ENCODE measurements at places on chromosomes 3 and 15. TPM values are rescaled to one million over a fixed set of nuclear protein-coding genes. Genes with fewer than 3 reads are reported as not detected.

Gene LMAN1L
- total RNA-seq: not detected

Gene PLCH1
- total RNA-seq: 0.10 TPM

Gene ARGFX
- total RNA-seq: not detected

Gene GOLGA6L4
- total RNA-seq: 0.92 TPM

Gene THRB
- not detected for total RNA-seq

- H3K36me3 ChIP-seq: no peaks in the 10 kb centered on the region
- H3K27me3 ChIP-seq: peaks cover 6% of the 10 kb centered on the region
- no peaks in the 10 kb centered on the region for H3K4me1 ChIP-seq
- no peak overlapping the region for H3K4me3 ChIP-seq
- H3K27ac ChIP-seq: no peak overlapping the region
- no peak for DNase-seq
Observed at GRCh38 chr3:150006794-150007193, 36.1 kb upstream of the PFN2 start.

DNA sequence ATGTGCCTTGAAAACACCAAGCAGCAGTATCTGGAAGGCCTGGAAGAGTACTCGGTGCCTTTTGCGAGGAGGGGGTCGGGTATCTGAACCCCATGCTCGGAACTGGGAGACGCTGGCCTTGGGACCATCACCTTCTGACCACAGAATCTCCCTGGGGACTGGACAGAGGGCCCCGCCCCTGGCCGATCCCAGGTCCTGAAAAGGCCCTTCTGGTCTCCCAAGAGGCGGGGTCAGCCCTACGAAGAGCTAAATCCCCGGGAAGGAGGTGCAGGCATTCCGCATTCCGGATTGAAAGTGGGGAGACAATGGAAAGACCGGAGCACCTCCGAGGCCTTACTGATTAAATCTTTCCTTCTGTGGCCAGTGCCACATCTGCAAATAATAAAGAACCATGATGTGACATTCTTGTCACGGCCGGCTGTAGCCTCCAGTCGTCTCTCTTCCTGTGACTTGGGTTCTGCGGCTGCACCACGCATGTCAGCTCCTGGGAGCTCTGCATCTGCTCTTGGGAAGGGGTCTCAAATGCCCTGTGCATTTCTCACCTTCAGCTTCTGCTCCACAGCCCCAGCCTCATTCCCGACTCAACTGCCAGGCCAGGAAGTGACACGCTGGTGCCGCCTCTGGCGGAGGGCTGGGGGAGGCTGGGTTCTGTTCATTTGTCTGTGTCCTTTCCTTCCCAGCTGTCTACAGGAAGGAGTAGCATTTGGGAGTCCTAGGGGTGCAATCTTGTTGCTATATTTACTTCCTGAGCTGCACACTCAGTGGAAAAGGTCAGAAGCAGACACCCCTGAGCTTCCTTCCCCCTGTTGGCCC lies 173.5 kb downstream of the KLF13 start:
- DNase-seq: no peak
- no peak overlapping the region for H3K4me3 ChIP-seq
- H3K36me3 ChIP-seq: no peaks in the 10 kb centered on the region
- no peak overlapping the region for H3K27ac ChIP-seq
- no peaks in the 10 kb centered on the region for H3K27me3 ChIP-seq

DNA sequence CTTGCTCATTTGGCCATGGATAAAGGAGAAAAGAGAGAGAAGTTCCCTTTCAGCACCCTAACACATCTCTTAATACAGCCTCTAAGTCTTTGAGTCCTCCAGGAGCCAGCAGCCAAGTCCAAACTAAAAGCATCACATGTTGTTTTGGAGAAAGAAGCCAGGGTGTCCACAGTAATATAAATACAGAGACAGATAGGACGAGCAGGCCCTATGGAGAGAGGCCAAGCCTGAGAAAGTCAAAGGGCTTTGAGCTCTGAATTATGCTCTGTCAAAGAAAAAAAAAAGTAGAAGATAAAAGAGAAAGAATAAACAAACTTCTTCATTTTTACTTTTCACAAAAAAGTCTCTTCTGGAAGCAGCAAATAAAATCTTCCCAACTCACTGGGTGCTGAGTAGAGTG lies 92.4 kb upstream of the THBS1 start:
- H3K36me3 ChIP-seq: no peaks in the 10 kb centered on the region
- DNase-seq: no peak
- no peaks in the 10 kb centered on the region for H3K4me1 ChIP-seq
- H3K4me3 ChIP-seq: no peak overlapping the region
- no peaks in the 10 kb centered on the region for H3K27me3 ChIP-seq

Measured in activated CD4-positive, alpha-beta memory T cell treated with anti-CD3 and anti-CD28 coated beads for 36 hours (primary cell).